Cortex of kidney (tissue), 1 donor: ENCODE measurements at places on chromosomes 7 and 10.

GRCh38 chr10:77390481-77390891 is 247.1 kb downstream of the KCNMA1 start:
- no peak for DNase-seq

DNA sequence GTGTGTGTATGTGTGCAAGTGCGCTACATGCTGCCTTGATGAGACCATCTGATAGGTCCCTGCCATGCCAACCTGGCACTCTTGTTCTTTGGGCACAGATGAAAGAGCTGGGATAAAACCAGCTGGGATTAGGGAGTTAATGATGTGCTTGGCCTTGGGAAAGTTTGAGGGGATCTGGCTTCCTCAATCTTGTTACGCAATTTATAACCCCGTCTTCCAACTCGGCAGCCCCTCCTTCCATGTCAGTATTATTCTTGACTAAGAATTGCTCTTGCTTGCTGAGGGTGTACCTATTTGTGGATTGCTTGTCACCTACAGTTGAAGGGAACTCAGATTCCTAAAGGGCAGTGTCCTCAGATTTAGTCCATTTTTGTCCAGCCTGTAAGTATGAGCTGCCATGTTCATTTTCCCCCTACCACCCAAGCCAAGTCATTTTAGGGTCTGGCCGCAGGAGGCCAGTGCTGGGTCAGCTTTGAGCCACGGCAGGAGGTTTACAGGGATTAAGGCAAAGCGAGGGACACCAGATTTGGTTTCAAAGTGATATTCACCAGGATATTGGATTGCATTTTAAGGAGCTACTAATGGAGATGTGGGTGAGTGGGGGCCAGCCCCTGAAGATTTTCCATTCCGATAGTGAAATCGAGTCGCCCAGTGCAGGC is 34.1 kb upstream of the KCNMA1 start:
- no peak for DNase-seq

GRCh38 chr10:20132816-20133215 is 316.6 kb downstream of the PLXDC2 start:
- DNase-seq = no peak

- no peak for DNase-seq
Observed at GRCh38 chr10:99805190-99805589, 22.8 kb downstream of the ABCC2 start.

GRCh38 chr10:31524460-31524859 is 205.4 kb downstream of the ZEB1 start:
- no peak for DNase-seq

DNA sequence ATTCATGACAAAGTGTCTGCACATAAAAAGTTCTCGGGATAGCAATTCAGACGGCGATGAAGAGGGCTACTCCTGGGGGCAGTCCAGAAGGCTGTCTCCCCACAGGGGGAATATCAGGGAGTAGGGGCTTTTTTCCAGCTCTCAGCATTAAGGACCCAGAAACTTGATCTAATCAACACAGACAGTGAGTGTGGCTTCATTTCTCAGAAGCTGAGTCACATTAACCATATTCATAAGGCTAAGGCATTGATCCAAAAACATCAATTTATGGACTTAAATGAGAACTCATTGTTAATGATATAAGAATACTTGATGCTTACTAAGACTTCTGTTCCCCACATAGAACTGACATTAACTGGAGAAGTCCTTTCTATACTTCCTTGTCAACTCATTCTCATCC is 87.5 kb upstream of the AOAH start:
- no peak for DNase-seq

DNA sequence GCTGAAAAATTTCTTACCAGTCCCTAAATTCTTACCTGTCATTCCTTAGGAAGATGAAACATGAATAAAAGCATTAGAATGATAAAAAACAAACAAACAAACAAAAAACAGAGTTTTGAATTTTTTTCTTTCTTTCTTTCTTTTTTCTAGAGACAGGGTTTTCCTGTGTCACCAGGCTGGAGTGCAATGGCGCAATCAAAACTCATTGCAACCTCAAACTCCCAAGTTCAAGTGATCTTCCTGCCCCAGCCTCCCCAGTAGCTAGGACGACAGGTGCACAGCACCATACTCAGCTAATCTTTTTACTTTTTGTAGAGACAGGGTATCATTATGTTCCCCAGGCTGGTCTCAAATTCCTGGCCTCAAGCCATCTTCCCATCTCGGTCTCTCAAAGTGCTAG is 26.5 kb downstream of the NT5C2 start:
- no peak for DNase-seq
